ENCODE measurements at places on chromosomes 3 and 15.
A peak's percentile ranks its signal among the peaks of the same experiment; 100 is the strongest.

GRCh38 chr3:20905210-20905805 lies 719.3 kb upstream of the SGO1 start:
- DNase-seq: no peak

GRCh38 chr3:126867863-126868200 lies 115.1 kb upstream of the PLXNA1 start:
- DNase-seq: no peak

DNA sequence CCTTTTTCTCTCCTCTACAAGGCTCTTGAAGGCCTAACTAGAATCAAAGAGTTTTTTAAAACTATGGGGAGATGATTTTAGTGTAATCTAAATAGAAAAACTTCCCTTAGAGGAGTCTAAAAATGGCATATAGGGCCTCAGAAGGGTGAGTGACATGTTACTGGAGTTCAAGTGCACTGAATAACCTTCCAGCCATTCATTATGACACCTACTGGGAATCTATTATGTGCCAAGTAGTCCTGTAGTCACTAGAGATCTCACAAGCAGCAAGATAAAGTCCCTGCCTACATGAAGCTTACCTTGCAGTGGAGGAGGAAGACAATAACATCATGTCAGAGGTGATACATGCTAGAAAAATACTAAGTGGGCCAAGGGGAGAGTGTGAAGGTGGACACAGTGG lies 96.1 kb downstream of the OXNAD1 start:
- DNase-seq: no peak

DNA sequence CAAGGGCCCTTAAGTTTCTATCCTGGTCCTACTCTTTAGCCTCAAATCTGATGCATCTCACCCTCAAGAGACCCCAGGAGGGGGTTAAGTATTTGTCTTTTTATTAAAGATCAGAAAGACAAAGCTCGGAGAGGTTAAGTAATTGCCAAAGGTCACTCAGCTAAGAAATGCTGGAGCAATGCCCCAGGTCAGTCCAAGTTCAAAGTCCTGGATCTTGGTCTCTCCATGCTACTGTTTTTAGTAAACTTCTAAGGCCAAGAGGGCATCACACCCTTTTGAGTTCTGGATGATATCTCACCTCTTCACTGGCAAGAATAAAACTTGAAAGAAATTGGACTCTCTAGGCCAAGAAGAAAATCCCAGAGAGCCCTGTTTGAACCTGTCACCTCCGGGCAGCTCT lies 488.6 kb downstream of the MAGI1 start:
- DNase-seq: no peak

DNA sequence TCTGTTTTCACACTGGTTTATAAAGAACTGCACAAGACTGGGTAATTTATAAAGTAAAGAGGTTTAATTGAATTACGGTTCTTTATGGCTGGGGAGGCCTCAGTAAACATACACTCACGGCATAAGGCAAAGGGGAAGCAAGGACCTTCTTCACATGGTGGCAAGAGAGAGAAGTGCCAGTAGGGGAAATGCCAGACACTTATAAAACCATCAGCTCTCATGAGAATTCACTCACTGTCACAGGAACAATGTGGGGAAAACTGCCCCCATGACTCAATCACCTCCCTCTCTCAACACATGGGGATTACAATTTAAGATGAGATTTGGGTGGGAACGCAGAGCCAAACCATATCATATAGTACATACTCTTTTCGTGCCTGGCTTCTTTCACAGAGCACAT lies 42.4 kb downstream of the MAP2K1 start:
- no peak for DNase-seq

- no peak for DNase-seq
Observed at GRCh38 chr15:29110176-29110575, 159.4 kb downstream of the NSMCE3 start.

DNA sequence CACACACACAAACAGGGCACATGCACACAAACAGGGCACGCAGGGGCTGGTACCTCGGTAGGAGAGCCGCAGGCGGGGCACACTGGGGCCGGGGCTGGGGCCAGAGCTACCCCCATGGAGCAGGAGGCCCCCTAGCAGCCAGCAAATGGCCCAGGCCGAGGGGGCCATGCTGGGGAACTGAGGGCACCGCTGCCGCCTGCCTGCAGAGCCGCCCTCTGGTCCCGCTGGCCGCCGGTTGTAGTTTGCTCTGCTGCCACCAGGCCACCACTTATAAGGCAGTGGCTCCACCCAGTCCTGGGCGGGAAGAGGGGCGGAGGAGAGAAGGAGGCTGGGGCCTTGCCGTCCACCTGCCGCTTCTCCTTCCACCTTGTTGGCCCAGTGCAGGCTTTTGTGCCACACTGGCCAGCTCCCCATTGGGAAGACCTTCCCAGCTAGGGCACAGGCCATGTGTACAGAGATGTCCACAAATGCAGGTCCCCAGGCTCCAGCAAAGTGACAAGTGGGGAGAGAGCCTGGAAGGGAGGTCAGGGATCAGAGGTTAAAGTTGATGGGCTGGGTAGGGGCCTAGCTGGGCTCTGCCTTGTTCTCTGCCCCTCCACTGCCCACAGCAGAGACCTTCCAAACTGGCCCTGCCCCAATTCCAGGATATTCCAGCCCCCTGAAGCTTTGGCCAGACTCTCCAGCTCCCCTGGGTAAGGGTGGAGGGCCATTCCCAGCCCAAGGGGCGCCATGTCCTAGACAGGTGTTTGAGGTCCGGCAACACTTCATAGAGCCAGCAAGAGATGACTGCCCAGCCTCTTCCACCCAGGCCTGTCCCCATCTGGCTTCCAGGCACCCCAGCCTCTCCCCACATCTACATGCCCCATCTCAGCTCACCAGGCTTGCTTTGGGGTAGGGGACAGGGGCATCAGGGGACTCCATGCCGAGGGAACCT lies at the start of gene SEMA3G:
Gene SEMA3G, minus strand, starts transcription at position 244 of the 934 bp plus-strand sequence. Its CDS starts 76 bp downstream, at position 168.
- DNase-seq: peak; percentile 70

- DNase-seq: no peak
Observed at GRCh38 chr3:187210545-187211327, 13.4 kb downstream of the RTP1 start.

- DNase-seq: no peak
Observed at GRCh38 chr3:117692416-117692995, 982.9 kb downstream of the TUSC7 start.

GRCh38 chr3:126245811-126246727 lies 65.7 kb upstream of the ALDH1L1 start:
- no peak for DNase-seq

GRCh38 chr3:278300-279064 lies 81.9 kb downstream of the CHL1 start:
- no peak for DNase-seq

DNA sequence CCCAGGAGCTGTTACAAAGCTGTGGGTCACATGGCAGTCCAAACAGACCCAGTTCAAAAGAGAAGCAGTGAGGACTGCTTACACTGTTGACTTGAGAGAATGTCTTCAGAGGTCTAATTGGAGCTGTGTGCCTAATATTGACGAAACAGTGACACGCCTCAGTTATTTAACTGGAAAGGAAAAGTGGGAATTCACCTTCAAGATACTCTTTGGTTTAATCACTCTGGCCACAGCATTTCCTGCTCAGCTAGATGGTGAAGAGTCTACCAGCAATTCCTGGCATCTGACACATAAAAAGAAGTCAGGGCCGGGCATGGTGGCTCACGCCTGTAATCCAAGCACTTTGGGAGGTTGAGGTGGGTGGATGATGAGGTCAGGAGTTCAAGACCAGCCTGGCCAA lies 326.4 kb downstream of the SV2B start:
- no peak for DNase-seq

- DNase-seq: no peak
Observed at GRCh38 chr3:184696697-184697096, 15.2 kb downstream of the MAGEF1 start.

GRCh38 chr3:14286887-14287500 lies 108.4 kb downstream of the LSM3 start:
- no peak for DNase-seq

DNA sequence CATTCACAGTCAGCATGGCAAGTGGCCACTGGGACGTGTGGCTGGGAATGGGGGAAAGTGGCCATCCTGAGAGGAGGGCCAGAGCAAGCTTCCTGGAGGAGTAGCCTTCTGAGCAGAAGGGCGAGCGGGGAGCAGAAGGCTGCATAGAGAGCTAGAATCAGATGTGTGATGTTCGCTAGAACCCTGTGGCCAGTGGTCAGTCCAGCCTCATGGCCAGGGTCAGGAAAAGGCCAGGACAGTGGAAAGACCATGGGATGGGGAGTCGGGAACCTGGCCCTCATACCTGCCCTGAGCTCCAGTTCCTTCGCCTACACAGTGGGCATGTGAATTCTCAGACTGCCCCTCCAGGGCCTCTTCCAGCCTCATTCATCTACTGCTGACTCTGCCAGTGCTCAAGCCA lies 102.4 kb downstream of the DNAJB8 start:
- no peak for DNase-seq

GRCh38 chr3:33060609-33061337 lies 36.2 kb downstream of the GLB1 start:
- DNase-seq: no peak

DNA sequence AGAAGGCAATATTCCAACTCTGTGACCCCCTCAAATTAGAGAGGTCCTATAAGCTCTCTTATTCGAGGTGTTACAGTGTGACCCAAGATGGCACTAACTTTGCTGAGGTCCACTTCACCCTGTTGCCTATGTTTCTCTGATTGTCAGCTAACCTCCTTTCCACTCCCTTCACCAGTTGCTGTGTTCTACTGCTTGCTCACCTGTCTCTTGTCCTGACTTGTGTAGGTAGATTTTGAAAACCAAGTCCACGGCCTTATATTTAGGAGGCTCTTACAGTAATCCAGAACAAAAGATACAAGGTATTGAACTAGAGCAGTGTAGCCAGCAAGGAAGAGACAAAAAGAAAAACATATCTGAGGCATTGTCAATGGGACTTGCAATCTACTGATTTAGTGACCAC lies 20.1 kb upstream of the GSK3B start:
- no peak for DNase-seq

DNA sequence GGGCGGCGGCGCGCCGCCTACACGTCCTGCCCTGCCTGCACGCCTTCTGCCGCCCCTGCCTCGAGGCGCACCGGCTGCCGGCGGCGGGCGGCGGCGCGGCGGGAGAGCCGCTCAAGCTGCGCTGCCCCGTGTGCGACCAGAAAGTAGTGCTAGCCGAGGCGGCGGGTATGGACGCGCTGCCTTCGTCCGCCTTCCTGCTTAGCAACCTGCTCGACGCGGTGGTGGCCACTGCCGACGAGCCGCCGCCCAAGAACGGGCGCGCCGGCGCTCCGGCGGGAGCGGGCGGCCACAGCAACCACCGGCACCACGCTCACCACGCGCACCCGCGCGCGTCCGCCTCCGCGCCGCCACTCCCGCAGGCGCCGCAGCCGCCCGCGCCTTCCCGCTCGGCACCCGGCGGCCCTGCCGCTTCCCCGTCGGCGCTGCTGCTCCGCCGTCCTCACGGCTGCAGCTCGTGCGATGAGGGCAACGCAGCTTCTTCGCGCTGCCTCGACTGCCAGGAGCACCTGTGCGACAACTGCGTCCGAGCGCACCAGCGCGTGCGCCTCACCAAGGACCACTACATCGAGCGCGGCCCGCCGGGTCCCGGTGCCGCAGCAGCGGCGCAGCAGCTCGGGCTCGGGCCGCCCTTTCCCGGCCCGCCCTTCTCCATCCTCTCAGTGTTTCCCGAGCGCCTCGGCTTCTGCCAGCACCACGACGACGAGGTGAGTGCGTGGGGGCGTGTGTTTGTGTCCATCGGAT lies 602 bp downstream of the TRIM71 start:
- no peak for DNase-seq

- no peak for DNase-seq
Observed at GRCh38 chr3:44232407-44232806, 9.3 kb upstream of the TOPAZ1 start.

DNA sequence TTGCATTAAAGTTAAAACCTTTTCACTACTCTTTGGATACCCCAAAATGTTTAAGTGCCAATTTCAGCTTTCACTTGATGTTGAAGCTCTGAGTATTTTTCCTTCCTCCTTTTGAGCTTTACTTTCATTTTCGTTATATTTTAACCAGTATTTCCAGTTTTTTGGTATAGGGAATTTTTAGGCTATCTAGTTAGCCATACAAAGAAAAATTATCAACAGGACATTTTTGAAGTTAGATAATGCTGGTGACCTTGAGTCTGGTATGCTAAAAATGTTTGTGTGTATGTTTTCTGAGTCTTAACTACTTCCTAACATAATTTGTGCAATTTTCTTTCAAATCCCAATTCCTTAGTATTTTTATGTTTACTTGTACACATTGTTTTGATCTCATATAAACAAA lies 284.8 kb downstream of the OTOL1 start:
- no peak for DNase-seq

- DNase-seq: no peak
Observed at GRCh38 chr3:143278721-143279120, 159.2 kb downstream of the CHST2 start.

GRCh38 chr3:67327582-67327981 lies 326.8 kb downstream of the SUCLG2 start:
- no peak for DNase-seq

DNA sequence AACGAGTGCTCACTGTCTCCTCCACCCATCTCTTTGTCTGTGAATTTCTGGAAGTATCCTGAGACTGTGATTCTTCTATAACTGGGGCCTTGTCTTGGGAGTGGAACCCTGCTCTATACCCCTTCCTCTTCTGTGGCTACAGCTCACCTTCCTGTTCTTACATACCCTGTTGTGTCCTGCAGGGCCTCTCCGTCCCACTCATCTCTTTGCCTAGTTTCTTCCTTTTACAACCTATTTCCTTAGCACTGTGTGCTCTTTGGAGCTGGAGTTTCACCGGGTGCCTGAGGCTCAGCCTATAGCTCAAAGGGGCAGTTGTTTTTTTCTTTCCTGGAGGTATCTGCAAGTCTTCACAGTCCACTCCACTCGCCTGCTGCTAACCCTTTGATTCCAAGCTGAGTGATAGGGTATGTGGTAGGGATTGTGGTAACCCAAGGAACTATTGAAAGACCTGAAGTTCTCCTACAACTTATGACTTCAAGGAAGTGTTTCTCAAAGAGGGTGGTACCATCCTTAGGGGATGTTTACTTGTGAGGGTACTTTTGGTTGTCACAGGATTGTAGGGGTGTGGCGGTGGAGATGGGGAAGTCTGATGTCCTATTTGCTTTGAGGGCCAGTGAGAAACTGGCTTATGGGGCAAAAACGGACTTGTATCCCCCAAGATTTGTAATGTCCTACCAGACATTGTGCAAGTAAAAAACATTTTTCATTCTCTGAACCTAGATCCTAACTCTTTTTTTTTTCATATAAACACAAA lies 66.6 kb upstream of the ARL8B start:
- DNase-seq: no peak

DNA sequence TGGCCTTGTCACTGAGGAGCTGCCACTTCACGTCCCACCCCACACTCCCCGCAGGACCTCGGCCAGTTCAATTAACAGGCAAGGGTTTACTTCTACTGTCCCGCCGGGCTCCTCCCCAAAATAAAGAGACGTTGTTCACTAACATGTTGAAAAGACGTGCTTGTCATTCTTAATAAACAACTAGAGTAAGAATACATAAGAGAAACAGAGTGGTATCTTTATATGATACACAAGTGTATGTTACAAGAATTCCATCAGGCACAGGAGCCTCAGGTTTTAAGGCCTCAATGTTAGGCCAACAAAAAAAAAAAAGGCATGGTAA lies 326 bp upstream of the IMPDH2 start:
- DNase-seq: no peak
